ENCODE measurements at places on chromosomes 3 and 15. TPM values are rescaled to one million over a fixed set of nuclear protein-coding genes. Genes with fewer than 3 reads are reported as not detected.
A peak's percentile ranks its signal among the peaks of the same experiment; 100 is the strongest.

The CCDC33 gene
- not detected for total RNA-seq

The ECE2 gene
- not detected for total RNA-seq

GRCh38 chr3:101725194-101725889, 928 bp downstream of the CEP97 start:
- DNase-seq = peak; percentile 29

The AHSG gene
- total RNA-seq = not detected

The CEMIP gene
- 0.17 TPM for total RNA-seq

GRCh38 chr3:67894510-67894909, 240.1 kb upstream of the SUCLG2 start:
- DNase-seq = no peak

DNA sequence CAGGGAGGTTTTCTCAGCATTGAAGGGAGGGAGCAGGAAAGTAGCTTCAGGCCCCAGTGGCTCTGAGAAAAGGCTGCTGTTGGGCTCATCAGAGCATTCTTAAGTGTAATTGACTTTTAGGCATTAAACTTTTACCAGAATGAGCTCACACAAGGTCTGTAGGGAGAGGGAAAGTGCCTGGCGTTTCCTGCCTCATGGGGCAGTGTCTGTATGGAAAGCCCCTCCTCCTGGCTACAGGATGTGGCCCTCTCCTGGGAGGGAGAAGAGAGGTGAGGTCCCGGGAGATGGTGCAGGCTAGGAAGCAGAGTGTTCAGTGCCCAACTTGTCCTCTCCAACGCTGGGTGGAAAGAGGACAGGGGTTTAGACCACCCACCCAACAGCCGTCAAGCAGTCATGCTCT, 21.3 kb upstream of the SCN10A start:
- no peak for DNase-seq

DNA sequence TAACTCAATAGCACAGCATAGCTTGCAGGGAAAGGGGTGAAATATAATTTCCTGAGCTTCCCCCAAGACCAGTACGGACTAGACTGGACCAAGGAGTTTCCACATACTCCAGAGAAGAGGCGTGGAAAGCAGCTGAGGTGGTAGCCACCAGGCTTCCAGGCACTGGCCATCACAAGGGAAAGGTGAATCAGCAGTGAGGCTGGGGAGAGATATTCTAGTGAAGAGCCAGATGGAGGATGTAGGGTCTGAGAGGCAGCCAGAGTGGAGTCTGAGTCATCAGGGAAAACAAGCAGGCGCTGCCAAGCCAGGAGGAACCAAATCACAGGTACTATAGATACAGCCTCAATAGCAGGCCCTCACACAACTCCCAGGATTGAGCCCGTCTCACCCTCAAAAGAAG, 9.6 kb upstream of the RASA2 start:
- no peak for DNase-seq

GRCh38 chr3:20405744-20406143, 219.7 kb upstream of the SGO1 start:
- no peak for DNase-seq

The POPDC2 gene
- total RNA-seq = 7.4 TPM

The EFCAB12 gene
- total RNA-seq = 1.6 TPM

DNA sequence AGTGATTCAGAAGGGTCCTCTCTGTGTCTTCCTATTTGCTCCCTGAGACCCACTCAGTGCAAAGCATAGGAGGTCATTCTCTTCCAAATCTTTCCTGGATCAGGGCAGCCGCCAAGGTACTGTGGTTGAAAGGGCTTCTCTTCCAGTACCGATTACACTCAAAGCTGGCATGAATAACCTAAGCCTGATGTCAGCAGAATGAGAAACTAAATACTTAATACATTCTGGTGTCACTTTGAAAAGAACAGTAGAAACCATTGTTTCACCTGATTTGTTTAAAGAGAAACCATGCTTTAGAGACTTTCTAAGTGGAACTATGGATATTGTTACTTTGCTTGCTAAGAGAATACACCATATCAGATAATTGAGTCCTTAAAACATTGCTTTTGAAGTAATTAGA, 50.2 kb downstream of the PDHB start:
- no peak for DNase-seq

- DNase-seq = no peak
Observed at GRCh38 chr15:70541511-70541910, 221.8 kb downstream of the UACA start.

DNA sequence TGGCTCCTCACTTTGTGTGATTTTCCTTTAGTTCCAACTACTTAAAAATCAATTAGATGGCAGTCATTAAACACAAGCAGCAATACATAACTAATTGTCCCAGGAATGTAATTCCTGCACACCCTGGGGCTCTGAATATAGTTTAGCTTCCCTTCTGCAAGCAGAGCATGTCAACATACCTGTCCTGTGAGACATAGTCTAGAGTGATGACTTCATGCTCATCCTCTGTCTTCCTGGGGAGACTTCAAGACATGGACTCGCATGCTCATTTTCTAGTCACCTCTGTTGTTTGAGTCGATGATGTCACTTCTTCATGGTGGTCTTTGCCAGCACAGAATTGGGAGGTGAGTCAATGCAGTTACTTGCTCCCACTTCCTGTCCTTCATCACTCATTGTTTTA, 15.7 kb downstream of the C3orf52 start:
- no peak for DNase-seq

GRCh38 chr3:18086078-18086477, 339.1 kb downstream of the SATB1 start:
- DNase-seq = no peak

DNA sequence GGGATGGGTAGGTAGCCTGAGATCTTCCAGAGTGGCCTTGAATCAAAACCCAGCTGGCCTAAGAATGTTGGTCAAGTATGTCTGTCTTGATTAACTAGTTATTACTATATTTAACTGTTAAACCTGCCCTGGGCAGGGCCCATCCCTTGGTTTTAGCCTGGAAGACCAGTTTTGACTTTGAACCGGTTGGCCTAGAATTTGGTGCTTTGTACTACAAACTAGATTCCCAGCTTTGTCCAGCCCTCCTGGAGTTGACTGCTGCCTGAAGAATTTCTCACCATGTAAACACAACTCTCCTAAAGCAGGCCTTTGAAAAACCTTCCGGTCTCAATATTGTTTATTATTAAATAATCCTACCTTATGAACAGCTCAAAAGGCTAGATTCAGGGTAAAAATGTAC, 16.0 kb downstream of the C15orf62 start:
- DNase-seq = no peak

GRCh38 chr15:81222007-81222406, 25.3 kb downstream of the IL16 start:
- no peak for DNase-seq

The PTPRG gene
- total RNA-seq = not detected

DNA sequence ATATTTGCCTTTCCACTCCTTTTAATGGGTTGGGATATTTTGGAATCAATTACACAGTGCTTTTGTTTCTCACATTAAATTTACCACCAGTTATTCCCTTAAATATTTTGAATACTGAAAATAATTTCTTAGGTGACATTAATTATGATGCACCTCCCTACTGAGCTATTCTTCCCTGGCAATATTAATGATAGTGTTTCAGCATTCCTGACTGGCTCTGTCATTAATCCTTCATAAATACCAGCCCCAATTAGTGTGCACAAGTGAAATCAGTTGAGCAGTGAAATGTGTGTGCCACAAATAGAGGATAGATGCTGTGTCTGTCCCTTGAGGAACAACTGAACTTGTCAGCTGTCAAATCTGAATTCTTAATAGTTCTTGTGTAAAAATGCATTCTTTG, 304.0 kb downstream of the CACNA2D3 start:
- no peak for DNase-seq

GRCh38 chr15:81485806-81486205, 111.8 kb upstream of the TMC3 start:
- no peak for DNase-seq

- DNase-seq = peak; percentile 81
Observed at GRCh38 chr3:18424729-18425640, at the start of gene SATB1. TSS of gene SATB1 (minus strand) at chr3:18425339. CDS start at chr3:18420967, 4,372 bp downstream.

GRCh38 chr3:16309558-16309957, 44.5 kb downstream of the OXNAD1 start:
- peak; percentile 65 for DNase-seq

The WDR48 gene
- total RNA-seq = 59.4 TPM

DNA sequence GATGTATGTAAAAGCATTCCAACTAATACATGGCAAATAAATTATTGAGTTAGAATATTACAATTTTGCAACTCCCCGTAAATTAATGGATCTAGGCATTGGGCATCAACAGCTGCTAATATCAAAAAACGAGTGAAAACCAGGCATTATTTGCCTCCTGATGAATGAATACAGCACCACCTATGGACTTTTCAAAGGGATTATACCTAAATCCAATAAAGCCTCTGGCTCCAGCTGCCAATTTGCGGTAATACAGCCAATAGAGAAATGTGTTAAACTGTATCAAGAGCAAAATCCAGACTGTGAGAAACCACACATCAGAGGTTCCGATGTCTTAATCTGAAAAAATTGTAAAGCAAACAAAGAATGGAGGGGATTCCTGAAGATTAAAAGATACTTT, 16.3 kb upstream of the A4GNT start:
- no peak for DNase-seq

DNA sequence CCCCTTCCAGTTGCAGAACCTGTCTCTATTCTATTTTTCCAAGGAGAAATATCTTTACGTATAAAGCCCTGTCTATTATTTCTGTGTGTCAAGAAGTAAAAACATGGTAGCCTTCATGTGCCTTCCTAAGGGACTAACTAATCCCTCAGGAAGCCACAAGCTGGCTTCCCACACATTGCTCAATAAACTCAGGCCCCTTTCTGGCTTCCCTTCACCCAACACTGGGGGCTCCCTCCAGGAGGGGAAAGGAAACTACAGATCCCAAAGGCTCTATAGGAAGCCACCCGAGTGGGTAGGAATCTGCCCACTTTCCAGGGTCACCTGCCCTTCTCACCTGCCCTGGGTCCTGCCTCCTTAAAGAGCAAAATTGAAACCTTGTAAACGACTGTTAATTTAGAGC, 4.6 kb downstream of the TLE3 start:
- DNase-seq = no peak

- DNase-seq = peak; percentile 66
Observed at GRCh38 chr15:67783303-67783702, 42.0 kb upstream of the SKOR1 start.

The ITGA11 gene
- total RNA-seq = not detected

The ALCAM gene
- 10.3 TPM for total RNA-seq

GRCh38 chr3:83218383-83219200, 1457.1 kb upstream of the GBE1 start:
- DNase-seq = no peak

DNA sequence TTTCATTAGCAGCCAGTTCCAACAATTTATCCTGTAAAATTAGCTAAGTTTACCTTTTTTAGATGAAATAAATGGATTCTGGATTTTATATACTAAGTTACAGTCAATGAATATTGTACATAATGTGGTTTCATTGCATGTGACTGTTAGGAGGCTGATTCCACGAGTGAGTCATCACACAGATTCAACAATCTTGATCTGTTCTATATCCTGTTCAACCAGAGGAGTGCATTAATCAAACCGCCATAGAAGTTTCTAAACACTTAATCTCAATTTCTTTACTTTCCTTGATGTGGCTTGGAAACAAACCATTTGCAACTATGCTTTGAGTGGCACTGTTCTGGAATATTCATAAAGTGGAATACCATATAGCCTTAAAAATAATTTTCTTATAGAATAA, 15.3 kb downstream of the DNAJC13 start:
- DNase-seq = no peak

The MSL2 gene
- 98.6 TPM for total RNA-seq

The PLSCR4 gene
- not detected for total RNA-seq

The SERPINI2 gene
- total RNA-seq = not detected

DNA sequence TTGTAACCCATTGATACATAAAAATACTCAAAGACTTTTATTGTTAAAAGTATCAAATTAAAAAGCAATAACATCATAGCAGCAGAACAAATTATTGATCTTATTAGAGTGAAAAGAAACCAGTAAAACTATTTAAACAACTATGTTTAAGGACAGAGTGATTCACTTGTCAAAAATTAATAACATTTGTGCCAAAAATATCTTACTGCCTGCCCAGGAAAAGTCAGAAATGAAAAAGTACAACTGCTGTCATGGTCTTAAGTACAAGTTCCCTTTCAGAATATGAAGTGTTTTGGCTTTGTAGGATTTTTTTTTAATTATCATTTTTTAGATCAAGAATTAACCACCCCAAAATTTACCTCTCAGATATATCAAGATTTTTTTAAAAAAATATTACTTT, 3.4 kb downstream of the IFT57 start:
- no peak for DNase-seq

- no peak for DNase-seq
Observed at GRCh38 chr3:68485051-68485450, 447.3 kb downstream of the TAFA4 start.

DNA sequence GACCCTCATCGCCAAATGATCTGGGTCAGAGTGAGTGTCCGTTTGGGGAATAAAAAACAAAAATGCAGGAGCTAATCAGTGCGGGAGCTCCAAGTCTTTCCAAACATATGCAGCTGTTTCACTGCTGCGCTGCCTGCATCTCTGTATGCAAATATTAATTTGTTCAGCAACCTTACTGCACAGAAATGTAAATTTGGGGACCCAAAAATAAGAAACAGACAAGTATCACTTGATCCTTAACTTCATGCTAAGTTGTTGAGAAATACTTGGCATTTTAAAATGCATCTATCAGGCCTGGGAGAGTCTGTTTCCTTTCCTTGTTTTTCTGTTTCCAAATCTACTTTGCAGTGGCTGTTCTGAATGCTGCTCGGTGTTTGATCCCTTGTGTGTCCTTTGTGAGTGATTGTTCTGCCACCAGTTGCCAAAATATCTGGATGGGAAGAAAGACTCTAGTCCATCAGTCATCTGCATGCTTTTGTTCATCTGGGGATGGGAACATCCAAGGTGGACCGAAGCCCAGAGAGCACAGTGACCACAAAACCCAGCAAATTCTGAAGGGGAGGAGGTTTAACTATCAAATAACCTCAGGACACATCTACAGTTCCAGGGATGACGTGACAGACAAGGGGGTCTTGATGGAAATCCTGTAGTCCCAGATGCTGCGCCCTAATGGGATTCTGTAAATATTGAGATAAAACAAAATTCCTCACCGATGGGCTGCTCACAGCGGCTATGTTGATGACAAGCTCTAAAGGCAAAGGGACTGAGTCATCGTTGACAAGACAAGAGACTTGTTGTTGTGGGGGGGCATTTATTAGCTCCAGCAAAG, 199.5 kb upstream of the WNT5A start:
- DNase-seq = no peak

GRCh38 chr15:60172143-60172542, 168.0 kb downstream of the FOXB1 start:
- no peak for DNase-seq

The COL8A1 gene
- not detected for total RNA-seq

GRCh38 chr15:75640483-75641178, 607 bp upstream of the IMP3 start:
- DNase-seq = peak; percentile 67

The SAMMSON gene
- total RNA-seq = not detected

The FETUB gene
- not detected for total RNA-seq

- no peak for DNase-seq
Observed at GRCh38 chr3:148367756-148368155, 329.9 kb upstream of the AGTR1 start.

DNA sequence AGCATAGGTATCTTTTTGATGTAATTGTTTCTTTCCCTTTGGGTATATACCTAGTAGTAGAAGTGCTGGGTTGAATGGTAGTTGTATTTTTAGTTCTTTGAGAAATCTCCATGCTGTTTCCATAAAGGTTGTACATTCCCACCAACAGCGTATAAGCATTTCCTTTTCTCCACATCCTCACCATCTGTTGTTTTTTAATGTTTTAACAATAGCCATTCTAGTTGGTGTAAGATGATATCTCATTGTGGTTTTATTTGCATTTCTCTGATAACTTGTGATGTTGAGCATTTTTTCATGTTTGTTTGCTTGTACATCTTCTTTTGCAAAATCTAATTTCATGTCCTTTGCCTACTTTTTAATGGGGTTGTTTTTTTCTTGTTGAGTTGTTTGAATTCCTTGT, 80.0 kb upstream of the TMC3 start:
- no peak for DNase-seq
